ENCODE measurements at places on chromosomes 1 and 21.

GRCh38 chr1:68168545-68169171 is 63.7 kb downstream of the WLS start:
- no peak for DNase-seq

DNA sequence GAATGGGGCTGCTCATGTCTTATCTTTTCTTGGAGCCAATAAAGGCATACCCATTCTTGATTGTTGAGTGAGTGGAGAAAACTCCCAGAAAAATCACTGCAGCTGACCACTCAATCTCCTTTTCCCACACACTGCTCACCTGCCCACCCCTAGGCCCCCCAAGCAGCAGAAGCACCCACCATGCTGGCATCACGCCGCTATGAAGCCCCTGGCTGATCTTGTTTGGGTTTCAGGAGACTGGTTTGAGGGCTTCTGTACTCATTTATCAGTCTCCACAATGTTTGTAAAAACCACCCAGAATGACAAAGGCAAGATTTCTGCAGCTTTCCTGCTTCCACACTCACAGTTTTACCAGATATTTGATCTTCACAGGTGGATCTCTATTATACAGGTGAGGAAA is 33.5 kb upstream of the ATP2B4 start:
- DNase-seq: no peak

GRCh38 chr1:173097001-173097400 is 46.3 kb upstream of the TNFSF18 start:
- DNase-seq: no peak

- no peak for DNase-seq
These were observed 256.5 kb downstream of the USP25 start for GRCh38 chr21:15986277-15986676.

GRCh38 chr1:84598418-84598817 is 24.2 kb upstream of the CTBS start:
- no peak for DNase-seq

DNA sequence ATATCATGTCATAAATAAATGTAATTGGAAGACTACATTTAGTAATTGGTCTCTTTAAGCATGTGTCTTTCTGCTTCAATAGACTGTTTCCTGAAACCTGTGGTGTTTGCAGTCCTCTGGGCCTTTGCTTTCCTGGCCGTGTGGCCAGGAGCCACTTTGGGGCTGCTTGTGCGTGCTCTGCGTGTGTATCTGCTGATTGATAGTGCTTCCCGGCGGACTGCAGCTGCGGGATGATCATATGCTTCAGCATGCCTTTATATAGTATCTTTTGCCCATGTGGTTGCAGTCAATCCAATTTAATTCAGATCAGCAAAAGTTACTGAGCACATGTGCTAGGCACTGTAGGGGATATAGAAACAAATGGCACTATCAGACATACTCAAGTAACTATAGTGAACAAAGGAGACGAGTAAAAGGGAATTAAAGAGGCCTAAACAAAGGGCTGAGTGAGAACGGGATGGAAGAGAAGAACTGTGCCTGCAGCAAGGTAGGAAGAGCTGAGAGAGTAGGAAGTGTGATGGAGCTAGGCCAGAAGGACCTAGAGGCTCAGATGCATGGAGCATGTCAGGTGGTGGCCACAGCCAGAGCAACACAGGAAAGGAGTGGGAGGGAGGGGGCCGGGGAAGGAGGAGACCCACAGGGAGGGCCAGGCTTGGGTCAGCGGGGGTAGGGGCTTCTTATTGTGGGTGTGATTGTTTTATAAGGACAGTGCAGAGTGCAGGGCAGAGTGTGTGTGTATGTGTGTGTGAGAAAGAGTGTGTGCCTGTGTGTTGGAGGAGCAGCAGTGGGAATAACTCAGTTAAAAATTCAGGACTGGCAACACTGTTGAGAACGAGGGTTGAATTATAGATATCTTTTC is 27.2 kb upstream of the TTF2 start:
- no peak for DNase-seq

DNA sequence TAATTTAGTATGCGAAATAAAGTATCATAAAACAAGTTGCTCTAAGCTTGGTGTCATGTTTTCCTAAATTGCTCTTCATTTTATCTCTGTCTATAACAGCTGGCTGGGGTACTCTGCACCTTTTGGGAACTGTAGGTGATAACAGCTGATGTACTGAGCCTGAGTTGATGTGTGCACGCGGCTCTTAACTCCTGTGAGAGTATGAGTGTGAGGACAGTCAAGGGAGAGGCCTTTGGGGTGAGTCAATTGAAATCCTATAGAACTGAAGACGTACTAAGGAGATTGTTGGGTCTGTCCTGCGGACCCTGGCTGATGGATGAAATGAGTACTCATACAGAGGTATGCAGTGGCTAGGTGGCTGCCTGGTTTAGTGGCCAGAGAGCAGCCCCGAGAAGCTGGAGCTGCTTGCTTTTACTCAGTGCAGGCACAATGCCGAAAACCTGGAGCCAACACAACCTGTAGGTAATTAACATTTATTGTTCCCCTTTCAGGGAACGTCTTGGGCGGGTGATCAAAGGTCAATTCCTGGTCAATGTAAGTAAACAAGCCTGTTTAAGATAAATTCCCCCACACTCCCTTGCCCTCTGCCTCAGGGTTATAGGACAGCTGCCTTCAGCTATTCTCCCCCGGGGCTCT is 188.5 kb downstream of the PRDM2 start:
- DNase-seq: no peak

DNA sequence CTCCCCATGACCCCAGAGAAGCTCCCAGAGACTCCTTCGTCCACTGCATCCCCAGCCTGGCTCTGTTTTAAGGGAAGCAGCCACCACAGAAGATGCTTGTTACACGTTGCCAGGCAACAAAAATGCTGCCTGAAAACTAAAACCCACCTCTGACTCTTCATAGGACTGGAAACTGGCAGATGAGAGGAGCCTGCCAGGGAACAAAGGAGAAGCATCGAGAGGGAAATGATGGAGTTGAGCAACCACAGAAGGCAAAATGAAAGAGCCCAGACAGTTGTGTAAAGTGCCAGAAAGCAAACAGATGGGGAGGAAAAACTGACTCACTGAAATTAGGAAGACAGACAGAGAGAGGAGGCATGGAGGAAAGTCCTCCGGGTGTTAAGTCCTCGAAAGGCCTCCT is 118.4 kb downstream of the KCNN3 start:
- DNase-seq: no peak

GRCh38 chr1:5756434-5757186 is 235.6 kb downstream of the NPHP4 start:
- DNase-seq: no peak

- DNase-seq: peak; percentile 95
These were observed 207.8 kb downstream of the SLC45A1 start for GRCh38 chr1:8525558-8526275.

DNA sequence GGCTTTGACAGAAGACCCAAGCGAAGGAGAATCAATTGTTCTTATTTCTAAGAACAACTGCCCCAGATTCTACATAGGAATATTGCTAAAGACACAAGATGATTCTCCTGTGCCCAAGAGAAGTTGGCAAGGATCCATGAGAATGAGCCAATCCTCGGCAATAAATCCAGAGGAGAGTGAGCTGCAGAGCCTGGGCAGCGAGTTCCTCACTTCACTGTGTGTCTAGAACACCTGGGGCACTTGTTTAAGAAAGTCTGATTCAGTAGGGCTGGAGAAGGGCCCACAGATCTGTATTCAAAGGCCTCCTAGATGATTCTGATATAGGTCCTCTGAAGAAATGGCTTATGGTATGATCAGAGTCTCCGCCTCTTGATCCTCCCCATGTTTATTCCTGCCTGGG is 31.8 kb downstream of the GADD45A start:
- no peak for DNase-seq

DNA sequence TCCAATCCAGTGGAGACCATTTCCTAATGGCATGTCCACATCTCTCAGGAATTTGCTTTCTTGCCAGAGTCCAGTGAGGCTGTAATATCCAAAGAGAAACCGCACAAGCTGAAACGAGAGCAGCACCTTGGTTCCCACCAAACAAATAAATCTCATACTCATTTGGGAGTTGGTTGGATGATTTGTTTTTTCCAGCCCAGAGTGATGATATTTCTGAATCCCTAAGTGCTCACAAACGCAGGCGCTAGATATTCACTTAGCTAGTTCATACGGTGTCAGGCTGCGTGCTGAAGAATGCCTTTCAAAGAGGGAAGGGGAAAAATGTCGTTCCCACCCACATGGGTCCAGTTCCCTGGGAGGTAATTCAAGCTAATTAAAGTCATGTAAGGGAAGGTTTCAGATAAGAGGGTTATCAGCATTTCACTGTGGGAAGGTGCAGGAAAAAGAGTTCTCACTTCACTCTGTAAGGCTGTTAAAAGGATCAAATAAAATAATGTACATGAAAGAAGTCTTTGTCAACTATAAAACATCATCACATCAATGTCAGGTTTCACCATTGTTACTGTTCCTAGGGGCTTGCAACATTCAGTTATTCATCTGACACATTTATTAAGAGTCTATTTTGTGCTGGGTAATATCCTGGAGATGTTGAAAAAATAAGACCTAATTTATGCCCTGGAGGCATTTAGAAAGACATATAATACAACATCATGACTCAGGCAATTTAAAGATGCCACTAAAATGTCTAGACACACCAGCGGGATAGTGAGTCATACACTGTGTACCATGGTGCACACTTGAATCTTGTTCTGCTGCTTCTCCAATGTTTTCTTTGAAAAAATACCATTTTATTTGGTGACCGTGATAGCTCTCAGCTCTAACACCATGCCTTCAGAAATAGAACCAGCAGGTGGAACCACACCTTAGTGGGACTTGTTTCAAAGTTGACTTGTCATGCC is 19.3 kb downstream of the DPT start:
- no peak for DNase-seq

DNA sequence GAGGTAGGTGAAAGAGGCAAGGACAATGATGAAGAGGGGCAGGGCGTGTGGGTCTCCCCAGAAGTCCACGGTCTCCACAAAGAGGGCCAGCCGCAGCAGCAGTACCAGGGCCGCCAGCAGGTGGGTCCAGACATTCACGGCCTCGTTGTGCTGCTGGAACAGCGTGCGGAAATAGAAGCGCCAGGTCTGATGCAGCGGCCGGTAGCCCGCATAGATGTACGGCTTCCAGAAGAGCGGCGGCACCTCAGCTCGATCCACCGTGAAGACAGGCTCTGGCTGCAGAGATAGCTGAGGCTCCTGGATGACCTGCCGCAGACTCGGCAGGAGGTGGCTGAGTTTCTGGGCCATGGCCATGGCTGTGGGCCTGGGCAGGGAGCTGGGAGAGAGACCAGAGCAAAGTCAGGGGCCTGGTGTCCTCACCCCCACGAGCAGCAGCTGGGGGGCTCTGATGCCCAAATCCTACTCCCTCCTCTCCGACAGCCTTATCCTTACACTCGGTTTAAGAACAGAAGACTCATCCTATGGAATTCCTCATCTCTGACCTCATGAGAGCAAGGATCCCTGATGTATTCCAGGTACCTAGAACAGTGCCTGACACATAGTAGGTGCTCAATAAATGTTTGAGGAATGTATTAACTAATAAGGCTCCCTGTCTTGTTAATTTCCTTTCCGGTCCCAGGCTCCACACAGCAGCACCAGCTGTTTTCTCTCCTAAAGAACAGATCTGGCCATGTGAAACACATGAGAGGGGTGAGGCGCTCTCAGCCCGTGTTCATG is 4.4 kb upstream of the AUNIP start:
- no peak for DNase-seq

DNA sequence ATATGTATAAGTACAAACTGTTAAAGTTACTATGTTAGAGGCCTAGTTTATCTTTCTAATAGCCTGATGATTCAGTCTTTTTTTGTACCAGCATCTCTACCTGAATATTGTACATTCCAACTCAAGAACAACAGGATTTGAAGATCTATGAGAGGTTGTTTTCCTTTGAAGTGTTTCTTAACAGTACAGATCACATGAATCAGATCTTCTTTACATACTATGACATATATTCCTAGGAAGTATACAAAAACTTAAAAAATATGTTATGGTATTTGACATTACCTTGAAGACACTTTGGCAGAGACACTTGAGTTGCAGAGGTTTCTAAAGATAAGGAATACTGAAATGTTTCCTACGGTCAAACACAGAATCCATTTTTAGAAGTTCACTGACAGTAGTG is 1280.9 kb downstream of the KCNT2 start:
- DNase-seq: no peak

- DNase-seq: no peak
These were observed 1.5 kb downstream of the TRNP1 start for GRCh38 chr1:26994787-26995517.

DNA sequence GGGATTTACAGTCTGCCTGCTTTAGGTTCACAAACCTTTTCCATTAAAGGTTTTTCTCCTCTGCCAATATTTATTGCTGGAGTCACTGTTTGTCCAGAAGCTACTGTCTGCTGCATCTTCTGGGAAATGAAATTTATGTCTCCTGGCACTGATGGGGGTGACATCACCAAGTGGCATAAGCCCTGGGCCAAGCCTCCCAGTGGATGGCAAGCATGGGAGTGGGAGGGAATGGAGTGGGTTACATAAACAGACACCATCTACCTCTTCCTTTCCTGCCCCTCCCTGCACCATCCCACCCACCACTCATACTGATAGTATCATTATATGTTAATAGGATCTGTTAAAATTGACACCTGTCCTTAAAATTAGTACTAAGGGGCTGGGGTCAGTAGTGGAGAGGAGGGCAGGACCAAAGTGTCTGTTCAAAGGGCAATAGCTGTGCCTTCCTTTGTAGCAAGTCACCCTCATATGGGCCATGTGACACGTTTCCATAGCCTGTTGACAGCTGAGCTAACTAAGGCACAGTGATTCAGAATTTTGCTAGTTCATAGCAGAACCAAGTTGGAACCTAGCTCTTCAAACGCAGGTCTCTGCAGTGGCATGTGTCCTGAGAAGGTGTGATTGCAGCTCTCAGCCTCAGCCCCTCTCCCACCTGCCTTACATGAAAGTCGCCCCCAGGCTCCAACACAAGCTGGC is 71.0 kb downstream of the MAB21L3 start:
- no peak for DNase-seq

GRCh38 chr1:228767636-228768354 is 32.5 kb downstream of the RHOU start:
- DNase-seq: no peak

GRCh38 chr1:98048244-98048643 is 127.4 kb upstream of the DPYD start:
- peak; percentile 67 for DNase-seq

DNA sequence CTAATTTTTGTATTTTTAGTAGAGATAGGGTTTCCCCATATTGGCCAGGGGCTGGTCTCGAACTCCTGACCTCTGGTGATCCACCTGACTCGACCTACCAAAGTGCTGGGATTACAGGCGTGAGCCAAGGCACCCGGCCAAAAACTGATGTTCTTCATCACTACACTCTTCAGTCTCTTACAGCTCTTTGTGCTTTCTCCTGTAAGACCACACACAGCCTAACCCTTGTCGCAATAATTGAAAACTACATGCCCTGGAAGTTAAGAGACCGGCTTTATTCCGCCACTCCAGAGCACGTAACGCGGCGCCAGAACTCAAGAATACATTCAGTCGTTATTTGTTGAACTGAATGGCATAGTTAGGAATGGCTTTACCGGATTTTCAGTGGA is 552 bp downstream of the GPATCH4 start:
- no peak for DNase-seq

DNA sequence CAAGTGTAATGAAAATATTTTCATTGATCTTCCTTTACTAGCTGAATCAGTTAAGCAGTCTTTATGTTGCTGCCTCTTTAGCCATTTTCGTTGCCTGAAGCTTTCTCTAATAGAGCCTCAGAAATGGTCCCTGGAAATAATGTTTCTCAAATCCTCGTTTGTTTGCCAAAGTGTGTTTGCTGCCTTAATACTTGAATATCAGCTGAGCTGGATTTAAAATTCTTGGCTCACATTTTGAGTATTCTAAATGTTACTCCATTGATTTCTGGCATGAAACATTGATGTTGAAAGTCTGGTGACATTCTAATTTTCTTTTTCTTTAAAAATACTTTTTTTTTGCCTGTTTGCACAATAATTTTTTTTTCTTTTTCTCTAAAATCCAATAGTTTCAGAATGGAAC is 84.6 kb upstream of the SERBP1 start:
- no peak for DNase-seq
